Kidney tubule cell (primary cell): ENCODE measurements at places on chromosomes 5 and 9.

- no peak for DNase-seq
Observed at GRCh38 chr9:79672236-79672635, 100.5 kb downstream of the TLE4 start.

- no peak for DNase-seq
Observed at GRCh38 chr5:67014957-67015400, 181.6 kb downstream of the CD180 start.

GRCh38 chr5:121667292-121667691 lies 184.4 kb upstream of the FTMT start:
- no peak for DNase-seq

GRCh38 chr5:81334304-81335061 lies 33.1 kb downstream of the ZCCHC9 start:
- DNase-seq, result no peak

GRCh38 chr5:154309371-154309745 lies 118.8 kb downstream of the GALNT10 start:
- peak; percentile 87 for DNase-seq

- DNase-seq, result peak; percentile 45
Observed at GRCh38 chr5:55692509-55692908, 19.6 kb downstream of the SLC38A9 start.
